ENCODE measurements at places on chromosomes 13 and 19.

DNA sequence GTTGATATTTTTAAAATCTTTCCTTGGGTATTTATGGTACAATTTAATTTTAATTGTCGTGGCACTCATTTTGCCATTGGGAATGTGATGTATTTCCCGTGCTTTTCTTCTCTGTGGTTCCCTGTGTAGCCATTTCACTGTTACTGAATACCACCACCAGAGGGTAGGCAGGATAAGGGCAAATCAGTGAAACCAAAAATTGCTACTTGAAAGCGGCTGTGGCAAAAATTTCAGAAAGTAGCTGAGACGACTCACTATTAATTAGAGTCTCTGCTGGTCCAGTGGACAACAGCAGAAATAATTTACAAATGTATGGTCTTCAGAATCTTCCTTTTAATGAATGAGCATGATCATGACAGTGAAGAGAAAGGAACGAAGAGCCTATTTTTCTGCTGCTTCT is 34.4 kb upstream of the MIR17HG start:
- DNase-seq: no peak

GRCh38 chr19:11038511-11038910 is 50.8 kb upstream of the LDLR start:
- DNase-seq: no peak

DNA sequence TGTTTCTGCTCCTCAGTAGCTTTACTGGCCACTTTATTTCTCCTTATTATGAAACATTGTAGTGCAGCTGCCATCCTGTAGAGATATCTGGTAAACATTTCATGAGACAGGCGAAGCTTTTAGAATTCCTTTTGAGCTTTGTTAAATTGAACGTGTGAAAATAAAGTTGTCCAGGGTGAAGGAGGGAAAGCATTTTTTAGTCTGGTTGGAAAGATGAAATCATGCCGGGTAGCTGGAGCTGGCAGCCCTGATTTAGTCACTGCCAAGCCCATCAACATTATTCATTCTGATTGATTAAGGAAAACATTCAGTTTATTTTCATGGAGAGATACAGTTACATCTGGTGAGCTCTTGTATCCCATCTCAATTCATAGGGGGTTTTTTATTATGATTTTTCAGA is 326.2 kb upstream of the GPC6 start:
- no peak for DNase-seq

GRCh38 chr19:37979547-37980082 is 72.6 kb downstream of the SIPA1L3 start:
- DNase-seq: no peak

GRCh38 chr19:30226464-30227011 is 145.6 kb upstream of the ZNF536 start:
- DNase-seq: no peak

GRCh38 chr13:80334597-80335260 is 6.2 kb downstream of the SPRY2 start:
- DNase-seq: no peak

DNA sequence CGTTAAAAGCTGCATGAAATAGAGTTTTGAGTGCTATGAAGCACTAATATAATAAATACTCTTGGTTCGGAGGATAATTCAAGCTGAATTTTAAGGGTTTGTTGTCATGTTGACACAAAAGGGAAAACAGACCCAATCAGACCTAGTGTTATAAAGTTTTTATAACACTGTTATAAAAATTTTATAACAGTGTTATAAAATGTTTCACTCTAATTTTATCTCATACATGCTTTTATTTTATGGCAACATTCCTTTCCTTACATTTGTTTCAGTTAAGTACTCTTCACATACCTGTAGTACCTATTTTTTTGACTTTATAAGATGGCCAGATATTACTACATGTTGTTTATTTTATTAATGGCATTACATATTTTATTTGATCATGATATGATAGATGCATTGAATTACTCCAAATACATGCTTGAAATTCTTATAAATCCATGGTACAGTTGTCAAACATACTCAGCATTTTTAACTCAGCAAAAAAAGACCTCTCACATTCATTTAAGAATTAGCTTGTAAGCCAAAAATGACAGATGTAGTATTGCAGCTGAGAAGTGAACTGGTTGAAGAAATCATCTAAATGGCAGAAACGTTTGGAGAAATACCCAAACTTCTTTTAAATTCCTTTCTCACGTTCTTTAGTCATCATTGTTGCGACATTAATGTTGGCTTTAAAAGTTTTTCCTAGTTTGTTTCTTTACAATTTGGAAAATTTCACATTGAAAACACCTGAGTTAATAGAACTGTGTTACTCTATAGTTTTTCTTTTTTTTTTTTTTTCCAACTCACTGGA is 104.5 kb downstream of the PIBF1 start:
- DNase-seq: no peak

Data from GM18507 (cell line).